Esophagus muscularis mucosa (tissue), 4 donors: ENCODE measurements at places on chromosomes 2 and 18.
A peak's percentile ranks its signal among the peaks of the same experiment; 100 is the strongest.

DNA sequence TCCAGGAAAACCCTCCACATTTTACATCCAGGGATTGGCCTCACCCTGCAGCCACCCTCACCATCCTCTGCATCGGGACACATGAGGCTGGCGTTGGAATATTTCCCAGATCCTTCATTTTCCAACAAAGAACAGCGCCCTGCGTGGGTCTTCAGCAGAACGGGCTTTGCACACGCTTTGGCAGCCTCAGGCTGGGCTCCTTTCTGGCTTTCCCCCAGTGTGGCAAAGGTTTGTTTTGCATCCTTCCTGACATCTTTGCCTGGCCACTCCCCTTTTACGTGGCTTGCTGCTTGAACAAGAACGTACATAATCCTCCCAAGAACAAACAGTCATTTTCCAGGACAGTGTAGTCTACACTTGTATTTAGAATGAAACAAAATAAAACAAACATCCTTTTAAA is 25.6 kb upstream of the GREB1 start:
- DNase-seq: no peak

GRCh38 chr2:181430406-181431118 is 26.6 kb upstream of the ITGA4 start:
- DNase-seq: no peak

DNA sequence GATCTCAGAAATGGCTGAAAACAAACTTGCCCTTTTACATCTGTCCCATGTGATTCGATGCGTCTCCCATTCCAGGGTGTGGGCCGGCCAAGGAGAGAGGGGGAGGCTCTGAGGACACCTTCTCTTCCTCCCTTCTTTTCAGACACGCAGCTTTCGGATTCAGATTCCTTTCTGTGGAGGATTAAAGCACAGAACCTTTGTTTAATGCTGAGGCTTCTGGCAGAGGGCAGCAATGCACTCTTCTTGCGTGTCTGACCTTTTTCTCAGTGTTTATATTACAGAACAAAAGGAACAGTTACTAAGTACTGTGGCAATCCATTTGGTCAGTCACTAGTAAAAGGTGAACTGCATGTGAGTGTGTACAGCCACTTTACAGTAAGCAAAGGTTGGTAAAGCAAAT is 268.9 kb upstream of the CCDC68 start:
- DNase-seq: no peak

GRCh38 chr18:77495982-77496690 is 246.5 kb downstream of the GALR1 start:
- peak; percentile 66 for DNase-seq

GRCh38 chr18:54090856-54091255 is 133.6 kb downstream of the MBD2 start:
- no peak for DNase-seq

DNA sequence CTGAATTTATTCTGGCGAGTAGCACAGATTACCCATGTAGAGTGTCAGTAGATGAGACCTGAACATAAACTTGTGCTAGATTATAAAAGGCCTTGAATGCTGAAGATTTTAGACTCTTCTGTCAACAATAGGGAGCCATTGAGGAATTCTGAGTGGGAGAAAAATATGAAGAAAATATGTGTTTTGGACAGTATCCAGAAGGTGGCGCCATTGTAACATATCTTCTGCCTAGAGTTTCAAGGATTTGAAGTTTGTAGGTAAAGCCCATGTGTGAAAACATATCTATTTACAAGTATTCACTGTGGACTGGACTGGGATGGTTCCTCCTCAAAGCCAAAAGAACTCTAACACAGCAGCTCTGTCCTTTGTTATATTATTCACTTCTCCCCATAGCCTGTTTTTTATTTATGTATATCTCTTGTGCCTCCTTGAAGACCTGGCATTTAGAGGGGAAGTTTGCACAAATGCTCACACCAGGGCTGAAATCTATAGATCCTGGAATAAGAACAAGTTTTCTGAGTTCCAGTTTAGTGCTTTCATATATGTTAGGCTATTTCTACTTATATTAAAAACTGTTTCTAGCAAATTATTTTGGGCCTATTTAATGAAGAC is 124.9 kb downstream of the RDH14 start:
- DNase-seq: no peak

DNA sequence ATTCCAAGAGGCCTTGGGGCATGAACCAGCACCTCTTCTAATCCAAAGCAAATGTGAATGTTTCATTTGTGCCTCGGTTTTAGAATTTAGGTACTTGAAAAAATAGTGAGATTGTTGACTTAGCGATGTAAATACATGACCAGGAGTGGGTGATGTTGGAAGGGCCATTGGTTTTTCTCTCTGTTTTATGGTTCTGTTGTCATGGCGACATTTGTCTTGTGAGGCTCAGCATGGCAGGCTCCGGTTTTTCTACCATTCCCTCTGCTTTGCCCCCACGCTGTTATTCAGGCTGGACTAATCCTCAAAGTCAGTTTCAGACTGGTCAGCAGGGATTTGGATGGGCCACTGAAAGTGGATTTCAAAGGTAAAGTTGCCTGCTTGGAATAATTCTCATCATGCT is 255.4 kb downstream of the ALPK2 start:
- peak; percentile 45 for DNase-seq

- DNase-seq: no peak
Observed at GRCh38 chr2:171394164-171394740, 39.5 kb downstream of the METTL8 start.

GRCh38 chr2:193276988-193277387 is 1082.3 kb upstream of the TMEFF2 start:
- no peak for DNase-seq

GRCh38 chr18:6836331-6836730 is 106.8 kb downstream of the ARHGAP28 start:
- DNase-seq: no peak

DNA sequence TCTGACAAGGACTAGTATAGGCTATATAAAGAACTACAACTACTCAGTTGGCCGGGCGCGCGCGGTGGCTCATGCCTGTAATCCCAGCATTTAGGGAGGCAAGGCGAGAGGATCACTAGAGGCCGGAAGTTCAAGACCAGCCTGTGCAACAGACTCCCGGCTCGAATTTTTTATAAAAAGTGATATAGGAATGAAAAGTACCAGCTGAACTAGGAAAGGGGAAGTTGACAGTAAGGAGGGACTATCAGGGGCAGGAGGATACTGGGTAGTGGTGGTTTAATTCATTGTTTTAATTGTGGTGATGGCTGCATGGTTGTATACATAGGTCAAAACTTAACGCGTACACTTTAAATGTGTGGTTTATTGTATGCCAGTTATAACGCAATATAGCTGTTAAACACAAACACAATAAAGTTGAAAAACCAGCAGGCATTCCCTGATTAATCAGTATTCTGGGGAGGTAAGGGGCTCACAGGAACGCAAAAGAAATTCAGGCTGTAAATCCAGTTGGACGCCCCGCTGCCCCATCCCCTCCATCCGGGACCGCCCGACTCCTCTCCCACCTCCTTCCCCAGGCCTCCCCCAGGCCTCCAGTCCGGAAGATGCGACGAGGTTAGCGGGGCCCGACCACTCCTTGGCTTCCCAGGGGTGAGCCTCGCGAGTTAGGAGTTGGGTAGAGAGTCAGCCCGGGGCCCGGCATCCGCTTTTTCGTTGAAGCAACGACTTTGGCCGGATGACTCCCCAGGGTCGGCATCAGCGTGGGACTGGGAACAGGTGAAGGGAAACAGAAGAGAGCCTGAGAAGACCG is 746 bp upstream of the POLR1B start:
- DNase-seq: peak; percentile 93

GRCh38 chr2:11990576-11990975 is 244.1 kb downstream of the LPIN1 start:
- DNase-seq: no peak

GRCh38 chr2:156385242-156385641 is 50.9 kb upstream of the GPD2 start:
- no peak for DNase-seq

DNA sequence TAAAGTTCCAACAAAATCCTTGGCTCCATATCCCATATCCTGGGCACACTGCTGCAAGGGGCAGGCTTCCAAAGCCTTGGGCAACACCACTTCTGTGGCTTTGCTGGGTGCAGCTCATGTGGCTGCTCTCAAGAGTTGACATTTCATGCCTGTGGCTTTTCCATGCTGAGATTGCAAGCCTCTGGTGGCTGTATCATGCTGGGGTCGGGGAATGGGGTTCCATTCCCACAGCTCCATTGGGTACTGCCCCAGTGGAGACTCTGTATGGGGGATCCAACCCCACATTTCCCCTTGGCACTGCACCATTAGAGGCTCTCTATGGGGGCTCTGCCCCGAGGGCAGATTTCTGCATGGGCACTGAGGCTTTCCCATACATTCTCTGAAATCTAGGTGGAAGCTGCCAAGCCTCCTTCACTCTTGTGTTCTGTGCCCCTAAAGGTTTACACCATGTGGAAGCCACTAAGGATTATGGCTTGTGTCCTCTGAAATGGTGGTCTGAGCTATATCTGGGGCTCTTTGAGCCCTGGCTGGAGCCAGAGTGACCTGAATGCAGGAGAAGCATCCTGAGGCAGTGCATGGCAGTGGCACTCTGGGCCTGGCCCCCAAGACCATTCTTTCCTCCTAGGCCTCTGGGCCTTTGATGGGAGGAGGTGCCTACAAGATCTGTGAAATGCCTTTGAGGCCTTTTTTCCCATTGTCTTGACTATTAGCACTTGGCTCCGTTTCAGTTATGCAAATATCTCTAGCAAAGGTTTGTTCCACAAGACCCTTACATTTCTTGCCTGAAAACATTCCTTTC is 107.9 kb downstream of the PTGR3 start:
- no peak for DNase-seq

DNA sequence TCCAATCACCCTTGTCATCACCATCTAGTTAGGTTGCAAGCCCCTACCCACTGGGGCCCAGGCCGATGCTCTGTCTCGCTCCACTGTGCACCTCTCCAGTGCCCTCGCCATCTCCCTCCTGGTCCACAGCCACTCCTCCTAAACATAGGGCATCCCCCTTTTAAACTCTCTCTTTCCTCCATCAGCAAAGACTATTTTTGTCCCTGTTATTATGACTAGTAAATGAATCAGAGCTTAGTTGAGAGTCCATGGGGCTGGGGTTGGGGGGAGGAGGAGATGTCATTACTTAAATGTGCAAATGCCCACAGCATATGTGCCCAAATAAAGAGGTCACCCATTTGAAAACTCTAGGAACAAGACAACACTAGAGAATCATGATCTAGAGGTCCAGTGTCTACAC is 167.4 kb downstream of the TRABD2A start:
- peak; percentile 81 for DNase-seq

DNA sequence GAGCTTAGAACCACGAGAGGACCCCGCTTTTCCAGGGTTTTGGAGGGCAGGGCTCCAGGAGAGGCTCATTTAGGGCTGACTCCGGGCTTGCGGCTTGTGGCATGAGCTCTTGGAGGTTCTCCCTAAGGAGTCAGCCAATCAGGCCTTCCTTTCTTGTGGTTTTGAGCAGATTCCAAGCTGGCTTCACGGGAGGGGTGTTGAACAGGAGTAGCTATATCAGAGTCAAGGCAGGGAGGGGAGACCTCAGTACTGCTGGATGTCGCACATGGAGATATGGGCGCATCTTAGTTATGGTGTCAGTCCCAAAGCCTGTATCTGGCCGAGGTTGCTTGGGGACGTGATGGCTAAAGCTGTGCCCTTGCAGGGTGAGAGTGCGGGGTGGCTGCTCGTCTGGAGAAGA is 98.6 kb downstream of the AGAP1 start:
- no peak for DNase-seq

DNA sequence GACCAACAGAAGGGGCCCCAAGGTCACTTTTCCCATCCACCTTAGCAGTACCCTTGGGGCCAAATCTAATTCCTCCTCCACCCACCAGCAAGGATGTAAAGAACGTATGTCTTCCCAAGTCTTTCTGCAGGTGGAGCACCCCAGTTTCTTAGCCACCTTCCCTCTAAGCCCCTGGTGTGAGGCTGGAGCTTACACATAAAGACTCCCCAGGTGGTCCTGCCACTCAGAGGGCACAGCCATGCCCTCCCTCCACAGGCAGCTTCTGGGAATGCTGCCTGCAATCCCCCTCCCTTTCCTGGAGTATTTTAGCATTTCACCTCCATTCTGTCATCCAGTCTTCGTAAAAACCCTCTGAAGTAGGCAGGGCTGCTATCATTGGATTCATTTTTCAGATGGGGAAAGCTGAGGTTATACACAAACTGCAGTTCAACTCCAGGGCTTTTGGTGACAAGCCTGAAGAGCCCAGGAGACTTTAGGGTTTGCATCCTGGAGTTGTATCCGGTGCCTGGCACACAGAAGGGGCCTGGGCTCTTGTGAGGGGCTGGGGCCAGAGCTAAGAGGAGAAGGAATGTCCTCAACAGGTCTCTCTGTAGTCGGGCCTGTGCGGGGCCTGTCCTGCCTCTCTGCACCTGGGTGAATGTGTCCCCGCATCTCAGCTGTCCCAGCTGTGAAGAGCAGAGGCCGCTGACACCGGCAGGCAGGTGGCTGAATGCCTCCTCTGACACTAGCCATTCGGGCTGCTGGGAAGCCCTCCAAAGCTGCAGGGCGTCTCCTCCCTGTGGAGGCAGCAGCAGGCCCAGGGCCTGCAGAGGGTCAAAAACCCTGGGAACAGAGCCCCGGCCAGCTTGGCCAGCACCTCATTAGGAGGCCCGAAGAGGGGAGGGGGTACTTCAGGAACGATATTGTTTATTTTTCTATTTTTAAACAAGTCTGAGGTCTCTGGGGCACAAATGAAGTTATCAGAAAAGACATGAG is 27.6 kb downstream of the CIB4 start:
- DNase-seq: peak; percentile 91

- no peak for DNase-seq
Observed at GRCh38 chr2:217520356-217521010, 482.3 kb downstream of the TNS1 start.

DNA sequence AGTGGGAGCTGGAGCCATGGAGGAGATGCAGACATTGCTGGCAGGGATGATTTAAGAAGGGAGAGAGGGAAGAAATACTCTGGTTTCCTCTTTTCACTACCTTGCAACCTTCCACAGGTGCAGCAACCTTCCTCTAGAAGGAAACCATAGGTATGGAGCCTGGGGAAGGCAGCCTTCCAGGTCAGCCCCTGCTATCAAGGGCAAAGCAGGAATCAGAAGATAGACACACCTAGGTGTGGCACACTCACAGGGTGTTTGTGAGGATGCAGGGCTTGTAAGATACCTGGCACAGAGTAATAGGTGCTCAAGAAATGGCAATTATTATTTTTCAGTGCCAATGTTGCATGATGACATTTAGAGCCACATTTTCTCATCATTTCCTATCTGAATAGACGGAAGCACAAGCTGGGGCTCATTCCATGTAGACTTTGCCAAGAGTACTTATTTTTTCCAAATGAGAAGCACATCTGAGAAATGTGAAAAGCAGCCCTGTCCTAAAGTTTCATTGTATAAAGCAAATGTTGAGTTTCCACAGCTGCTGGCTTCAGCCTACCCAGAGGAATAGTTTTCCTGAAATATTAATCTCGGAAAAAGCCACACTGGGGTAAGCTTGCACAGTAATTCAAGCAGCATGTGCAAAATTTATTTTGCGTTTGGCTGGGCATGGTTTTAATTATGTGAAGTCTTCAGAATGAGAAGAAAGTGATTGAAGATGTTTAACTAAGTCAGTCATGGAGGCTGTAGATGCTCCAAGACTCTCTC is 20.6 kb downstream of the EVA1A start:
- DNase-seq: peak; percentile 55
